NCI-H1417 treated with DMSO at 0.1 percent for 48 hours (cell line): ENCODE measurements at places on chromosomes 11 and 22.

DNA sequence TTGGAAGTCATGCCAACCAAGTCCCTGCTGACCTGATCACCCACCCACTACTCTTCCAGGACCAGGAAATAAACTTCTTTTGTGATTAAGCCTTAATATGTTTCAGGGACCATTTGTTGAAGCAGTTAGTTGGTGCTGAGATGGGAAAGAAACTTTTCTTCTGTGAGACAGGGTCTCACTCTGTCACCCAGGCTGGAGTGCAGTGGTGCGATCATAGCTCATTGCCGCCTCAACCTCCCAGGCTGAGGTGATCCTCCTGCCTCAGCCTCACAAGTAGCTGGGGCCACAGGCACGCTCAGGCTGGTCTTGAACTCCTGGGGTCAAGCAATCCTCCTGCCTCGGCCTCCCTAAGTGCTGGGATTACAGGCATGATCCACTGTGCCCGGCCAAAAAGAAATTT, 10.6 kb downstream of the SUSD2 start:
- DNase-seq = no peak

GRCh38 chr11:56396047-56396446, 16.4 kb upstream of the OR5AL1 start:
- no peak for DNase-seq

- DNase-seq = no peak
Measured at GRCh38 chr11:91239359-91239758, 985.3 kb upstream of the FAT3 start.

DNA sequence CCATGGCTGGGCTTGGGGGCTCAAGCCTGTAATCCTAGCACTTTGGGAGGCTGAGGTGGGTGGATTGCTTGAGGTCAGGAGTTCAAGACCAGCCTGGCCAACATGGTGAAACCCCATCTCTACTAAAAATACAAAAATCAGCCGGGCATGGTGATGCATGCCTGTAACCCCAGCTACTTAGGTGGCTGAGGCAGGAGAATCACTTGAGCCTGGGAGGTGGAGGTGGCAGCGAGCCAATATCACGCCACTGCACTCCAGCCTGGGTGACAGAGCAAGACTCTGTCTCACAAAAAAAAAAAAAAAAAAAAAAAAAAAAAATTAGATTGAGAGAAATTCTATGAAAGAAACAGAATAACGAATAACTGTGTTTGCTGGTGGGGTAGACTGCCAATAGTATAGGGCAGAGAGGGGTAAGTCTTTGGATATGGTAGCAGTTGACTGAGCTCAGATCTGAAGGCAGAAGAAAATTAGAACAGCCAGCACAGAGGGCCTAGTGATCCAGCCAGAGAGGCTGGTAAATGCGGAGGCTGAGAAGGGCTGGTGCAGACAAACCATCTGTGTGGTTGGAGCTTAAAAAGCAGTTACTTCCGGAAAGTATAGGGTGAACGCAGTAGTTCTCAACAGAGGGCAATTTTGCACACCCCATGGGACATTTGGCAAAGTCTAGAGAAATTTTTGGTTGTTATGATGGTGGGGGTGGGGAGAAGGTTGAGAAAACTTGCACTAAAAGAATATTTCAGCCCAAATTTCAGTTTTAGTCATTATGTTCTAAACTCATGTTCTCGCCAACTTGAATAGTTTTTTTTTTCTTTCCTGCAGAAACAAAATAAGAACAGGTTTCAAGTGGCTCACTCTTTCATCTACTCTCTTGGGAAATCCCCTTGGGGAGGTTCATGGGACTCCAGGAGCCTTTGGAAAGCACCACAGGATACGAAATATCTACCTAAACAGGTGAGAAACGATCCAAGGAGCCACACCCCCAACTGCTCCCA, 1.6 kb upstream of the HORMAD2 start:
- no peak for DNase-seq

DNA sequence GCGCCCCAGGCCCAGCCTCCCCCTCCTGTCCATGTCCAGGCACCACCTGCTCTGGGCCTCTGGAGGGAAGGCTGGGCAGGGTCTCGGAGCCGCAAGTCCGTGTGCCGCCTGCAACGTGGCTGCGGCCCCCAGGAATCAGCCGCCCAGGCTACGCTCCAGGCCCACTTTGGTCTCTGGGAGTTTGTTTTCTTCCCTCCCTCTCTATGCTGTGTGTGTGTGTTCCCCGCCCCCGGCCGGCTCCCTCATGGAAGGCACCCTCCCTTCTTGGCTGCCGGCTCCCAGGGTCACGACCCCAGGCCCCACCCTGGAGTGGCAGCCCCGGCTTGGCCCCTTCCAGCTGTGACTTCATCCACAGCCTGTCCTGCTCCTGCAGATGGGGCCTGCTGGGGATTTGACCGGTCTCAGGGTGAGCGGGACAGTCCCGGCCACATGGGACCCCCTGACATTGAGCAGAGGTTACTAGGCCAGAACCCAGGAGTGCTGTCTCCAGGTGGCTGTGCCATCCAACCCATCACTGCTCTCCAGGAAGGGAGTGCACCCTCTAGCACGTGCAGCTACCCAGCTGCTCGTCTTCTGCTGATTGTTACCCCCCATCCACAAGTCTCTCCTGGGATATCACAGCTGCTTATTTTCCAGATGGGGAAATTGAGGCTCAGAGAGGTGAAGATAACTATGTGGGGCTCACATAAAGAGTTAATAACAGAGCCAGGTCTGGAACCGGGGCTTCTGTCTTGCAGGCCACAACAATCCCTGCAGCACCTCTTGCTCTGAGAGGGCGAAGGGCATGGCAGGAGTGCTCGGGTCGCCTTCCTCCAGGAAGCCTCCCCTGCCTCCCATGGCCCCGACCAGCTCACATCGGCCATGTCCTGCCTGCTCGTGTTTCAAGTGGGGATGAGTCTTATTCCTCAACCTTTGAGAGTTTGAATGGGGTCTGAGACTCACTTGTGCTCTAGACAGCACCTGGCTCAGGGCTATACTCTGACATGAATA, 2.8 kb upstream of the LIF start:
- DNase-seq = no peak

- DNase-seq = no peak
Measured at GRCh38 chr11:111378861-111379601, at the start of gene POU2AF1. POU2AF1 (minus strand) TSS chr11:111379275; CDS start chr11:111379177, 98 bp downstream.

GRCh38 chr11:10197091-10197490, 96.9 kb downstream of the SBF2 start:
- DNase-seq = no peak

- DNase-seq = no peak
Measured at GRCh38 chr11:119298726-119299125, 18.2 kb downstream of the MCAM start.

GRCh38 chr22:36471341-36471821, 10.1 kb downstream of the TXN2 start:
- no peak for DNase-seq

DNA sequence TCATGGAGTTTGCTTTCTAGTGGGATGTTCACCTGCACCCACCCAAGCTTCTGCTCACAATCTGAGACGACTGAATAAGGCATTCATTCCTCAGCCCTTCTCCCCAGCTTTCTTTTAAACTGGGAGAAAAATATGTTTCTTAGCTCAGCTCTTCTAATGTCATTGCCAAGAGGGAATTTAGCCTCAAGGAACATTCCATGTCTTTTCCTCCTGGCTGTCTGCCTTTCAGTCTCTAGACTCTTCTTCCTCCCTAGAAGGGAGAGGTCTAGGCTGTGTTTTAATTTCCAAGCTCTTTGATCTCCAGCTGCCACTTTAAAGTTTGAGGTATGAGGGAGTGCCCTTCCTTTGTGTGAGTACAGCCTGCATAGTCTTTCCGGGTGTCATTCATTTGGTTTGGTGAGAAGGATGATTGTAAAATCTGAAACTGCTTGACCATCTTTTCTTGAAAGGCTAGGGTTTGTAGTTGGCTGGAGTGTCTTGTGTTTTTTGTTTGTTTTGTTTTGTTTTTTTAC, 11.7 kb upstream of the HTATIP2 start:
- no peak for DNase-seq

- DNase-seq = no peak
Measured at GRCh38 chr22:41184679-41185078, 20.4 kb upstream of the L3MBTL2 start.

DNA sequence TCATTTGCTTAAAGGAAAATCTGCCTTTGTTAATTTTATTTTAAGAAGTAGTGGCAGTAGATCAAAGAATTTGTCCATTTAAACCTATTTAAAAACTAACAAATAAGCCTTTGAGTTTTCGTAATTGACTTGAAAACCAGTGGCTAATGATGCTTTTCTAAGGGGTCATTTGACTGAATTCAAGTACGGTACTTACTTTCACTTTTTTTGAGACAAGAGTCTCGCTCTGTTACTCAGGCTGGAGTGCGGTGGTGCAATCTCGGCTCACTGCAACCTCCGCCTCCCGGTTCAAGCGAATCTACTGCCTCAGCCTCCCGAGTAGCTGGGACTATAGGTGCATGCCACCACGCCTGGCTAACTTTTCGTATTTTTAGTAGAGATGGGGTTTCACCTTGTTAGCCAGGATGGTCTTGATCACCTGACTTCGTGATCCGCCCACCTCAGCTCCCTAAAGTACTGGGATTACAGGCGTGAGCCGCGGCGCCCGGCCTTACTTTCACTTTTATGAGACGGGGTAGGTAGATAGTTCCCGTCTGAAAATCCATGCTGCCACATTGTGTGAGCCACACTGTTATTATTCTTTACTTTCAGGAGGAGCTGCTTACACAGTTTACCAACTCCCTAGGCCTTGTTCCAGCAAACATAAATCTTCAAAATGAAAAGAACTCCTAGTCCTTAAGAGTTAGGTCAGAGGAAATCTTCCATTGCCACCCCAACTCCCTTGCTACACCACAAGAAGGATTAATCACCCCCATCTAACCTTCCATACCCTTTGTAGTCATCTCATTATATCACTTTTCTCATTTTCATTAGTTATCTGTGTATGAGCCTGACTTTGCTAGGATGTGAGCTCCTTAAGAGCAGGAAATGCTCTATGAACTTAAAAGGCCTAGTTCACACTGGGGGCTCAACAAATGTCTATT, 926.6 kb upstream of the CCDC90B start:
- DNase-seq = no peak

- no peak for DNase-seq
Measured at GRCh38 chr11:47375020-47375419, 3.3 kb downstream of the SPI1 start.

GRCh38 chr11:27720277-27720830, 20.1 kb upstream of the BDNF start:
- no peak for DNase-seq

GRCh38 chr11:75023446-75024067, 34.8 kb downstream of the NEU3 start:
- no peak for DNase-seq

DNA sequence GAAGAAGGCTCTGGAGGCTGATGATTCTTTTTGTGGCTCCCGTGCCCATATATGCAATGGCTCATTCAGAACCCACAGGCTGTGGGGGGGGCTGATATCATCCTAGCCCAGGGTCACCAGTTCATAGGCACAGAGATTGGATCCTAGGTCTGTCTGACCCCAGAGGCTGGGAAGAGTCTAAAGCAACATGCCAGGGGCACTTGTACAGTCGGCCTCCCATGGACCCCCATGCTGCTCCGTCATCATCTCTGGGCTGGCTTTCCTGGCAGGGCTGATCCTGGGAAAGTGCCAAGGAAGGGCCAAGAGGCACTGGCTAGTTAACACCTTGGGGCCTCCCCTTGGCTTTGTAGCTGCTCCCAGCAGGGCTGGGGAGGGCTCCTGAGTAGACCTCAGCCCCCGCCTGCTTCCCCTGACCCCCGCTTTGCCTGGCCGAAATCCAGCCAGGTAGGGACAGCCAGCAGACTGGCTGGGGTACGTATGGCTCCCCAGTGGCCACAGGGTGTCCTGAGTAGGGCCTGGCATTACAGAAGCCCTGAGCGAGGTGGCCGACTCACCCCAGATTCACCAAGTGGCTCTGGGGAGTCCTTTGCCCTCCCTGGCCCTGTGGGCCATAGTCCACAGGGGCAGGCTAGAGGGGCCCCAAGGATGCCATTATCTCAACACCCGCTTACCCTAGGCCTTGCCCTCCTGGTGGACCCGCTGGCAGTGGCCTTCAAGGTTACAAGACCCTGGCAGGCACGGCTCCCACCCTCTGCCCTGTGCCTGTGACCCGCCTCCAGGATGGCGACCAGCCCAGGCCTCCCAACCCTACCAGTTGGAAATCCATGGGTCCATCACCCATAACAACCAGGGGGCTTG, 22.5 kb downstream of the FADS3 start:
- DNase-seq = no peak

- no peak for DNase-seq
Measured at GRCh38 chr22:38879108-38879729, 7.2 kb upstream of the CBX6 start.

GRCh38 chr22:49827853-49828598, at the start of gene BRD1:
BRD1 (minus strand) TSS chr22:49827873; CDS start chr22:49824317, 3,556 bp downstream.
- no peak for DNase-seq

- no peak for DNase-seq
Measured at GRCh38 chr22:50620593-50621355, 7.2 kb downstream of the ARSA start.

GRCh38 chr22:45240104-45240809, 437 bp downstream of the KIAA0930 start:
- DNase-seq = no peak

DNA sequence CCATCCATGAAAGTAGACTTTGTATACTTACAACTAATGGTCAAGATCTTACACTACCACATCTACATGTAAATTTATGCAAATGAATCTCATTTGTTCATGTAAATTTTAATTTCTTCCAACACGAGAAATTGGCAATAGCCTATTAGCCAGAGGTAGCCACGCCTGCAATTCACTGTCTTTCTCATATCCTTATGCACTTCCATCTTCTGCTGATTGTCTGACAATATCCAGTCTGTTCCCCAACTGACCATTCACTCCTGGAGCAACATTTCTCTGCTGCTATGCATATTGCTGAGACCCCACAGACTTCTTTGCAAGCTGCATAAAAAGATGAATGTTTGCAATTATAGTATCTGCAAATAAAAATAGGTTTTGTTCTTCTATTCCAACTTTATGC, 2.5 kb downstream of the NNMT start:
- no peak for DNase-seq

- no peak for DNase-seq
Measured at GRCh38 chr11:2140411-2141400, 1.5 kb upstream of the IGF2 start.

GRCh38 chr11:23574149-23574548, 713.9 kb upstream of the CCDC179 start:
- DNase-seq = no peak

DNA sequence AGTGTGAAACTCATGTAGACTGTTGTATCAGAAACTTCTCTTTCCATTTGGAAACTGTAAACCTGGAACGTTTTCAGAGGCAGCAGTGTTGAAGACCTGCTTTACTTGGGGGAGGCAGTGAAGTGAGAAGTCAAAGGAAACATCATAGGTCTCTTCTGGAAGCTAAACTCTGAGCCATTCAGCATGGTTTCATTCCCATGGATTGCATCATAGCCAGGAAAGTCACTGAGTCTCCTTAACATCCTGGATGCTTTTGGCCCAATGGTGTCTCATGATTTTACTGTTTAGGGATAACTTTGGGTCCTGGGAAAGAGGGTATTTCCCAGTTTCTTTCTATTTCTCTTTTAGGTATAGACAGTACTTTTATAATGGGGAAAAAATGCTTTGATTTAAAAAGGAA, 153.2 kb upstream of the E2F8 start:
- DNase-seq = no peak
